ENCODE measurements at places on chromosomes 2 and 18.

- DNase-seq = no peak
Observed at GRCh38 chr18:23596183-23596582, 9.9 kb upstream of the NPC1 start.

DNA sequence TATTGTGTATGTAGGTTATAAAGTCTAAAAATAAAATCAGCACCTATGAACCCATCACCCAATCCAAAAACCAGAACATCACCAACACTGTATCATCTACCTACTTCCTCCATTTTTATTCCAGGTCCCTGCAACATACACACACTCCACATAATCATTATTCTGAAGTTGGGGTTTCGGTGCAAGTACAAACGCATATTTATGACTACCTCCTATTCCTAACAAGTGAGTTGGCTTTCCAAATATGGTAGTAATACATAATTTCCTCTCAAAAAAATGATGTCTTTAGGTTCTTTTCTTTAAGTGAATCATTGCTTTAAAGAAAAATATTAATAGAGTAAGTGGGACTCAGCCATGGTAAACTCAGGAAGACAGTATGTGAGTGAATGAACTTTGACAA, 3.3 kb downstream of the ACVR1 start:
- DNase-seq = no peak

DNA sequence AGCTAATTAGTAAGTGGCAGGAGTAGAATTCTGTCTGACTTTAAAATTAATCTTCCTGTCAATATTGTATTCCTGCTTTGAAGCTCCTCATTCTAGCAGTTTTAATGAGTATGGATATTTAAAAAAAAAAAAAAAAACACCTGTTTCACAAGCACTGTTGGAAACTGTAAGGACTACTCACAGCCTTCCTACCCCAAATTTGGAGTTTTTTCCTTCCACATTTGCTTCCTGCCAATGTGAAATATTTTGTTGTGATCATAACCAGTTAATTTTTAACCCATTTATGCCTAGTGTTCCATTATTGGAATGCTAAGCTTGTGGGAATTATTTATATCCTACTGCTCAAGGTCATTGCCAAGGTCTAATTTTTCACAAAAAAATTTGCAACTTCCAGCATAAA, 36.1 kb upstream of the SCYGR2 start:
- no peak for DNase-seq

GRCh38 chr2:45902781-45903375, 251.4 kb downstream of the PRKCE start:
- DNase-seq = no peak

DNA sequence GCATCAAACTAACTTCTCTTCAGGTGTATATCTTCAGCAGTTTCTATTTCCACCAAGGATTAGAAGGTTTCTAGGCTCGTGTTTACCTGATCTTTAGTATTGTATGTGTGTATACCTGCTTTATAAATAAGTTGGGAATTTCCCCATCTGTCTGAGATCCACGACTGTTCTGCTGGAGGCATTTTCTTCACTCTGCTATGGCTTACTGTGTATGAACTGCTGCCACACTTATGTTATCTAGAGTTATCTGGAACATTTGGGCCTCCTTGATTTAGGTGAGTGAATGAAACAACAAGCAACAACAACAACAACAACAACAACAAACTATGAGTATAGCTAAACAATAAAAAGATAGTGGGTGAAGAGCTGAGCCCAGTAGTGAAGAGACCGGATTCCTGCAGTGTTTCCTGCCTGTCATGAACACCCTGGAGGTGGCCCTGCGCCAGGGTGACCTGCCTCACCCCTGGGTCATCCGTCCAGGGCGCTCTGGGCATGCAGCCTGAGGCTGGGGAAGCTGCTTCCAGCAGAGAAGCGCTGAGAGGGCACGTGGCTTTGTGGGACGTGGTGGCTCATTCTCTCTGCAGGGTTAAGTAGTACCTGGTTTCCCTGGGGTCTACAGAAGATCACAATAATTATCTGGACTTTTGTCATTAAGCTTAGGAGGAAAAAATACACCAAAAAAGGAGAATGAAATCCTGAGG, 56.1 kb upstream of the GATA6 start:
- DNase-seq = no peak

- no peak for DNase-seq
Observed at GRCh38 chr2:221350616-221351015, 221.5 kb downstream of the EPHA4 start.

DNA sequence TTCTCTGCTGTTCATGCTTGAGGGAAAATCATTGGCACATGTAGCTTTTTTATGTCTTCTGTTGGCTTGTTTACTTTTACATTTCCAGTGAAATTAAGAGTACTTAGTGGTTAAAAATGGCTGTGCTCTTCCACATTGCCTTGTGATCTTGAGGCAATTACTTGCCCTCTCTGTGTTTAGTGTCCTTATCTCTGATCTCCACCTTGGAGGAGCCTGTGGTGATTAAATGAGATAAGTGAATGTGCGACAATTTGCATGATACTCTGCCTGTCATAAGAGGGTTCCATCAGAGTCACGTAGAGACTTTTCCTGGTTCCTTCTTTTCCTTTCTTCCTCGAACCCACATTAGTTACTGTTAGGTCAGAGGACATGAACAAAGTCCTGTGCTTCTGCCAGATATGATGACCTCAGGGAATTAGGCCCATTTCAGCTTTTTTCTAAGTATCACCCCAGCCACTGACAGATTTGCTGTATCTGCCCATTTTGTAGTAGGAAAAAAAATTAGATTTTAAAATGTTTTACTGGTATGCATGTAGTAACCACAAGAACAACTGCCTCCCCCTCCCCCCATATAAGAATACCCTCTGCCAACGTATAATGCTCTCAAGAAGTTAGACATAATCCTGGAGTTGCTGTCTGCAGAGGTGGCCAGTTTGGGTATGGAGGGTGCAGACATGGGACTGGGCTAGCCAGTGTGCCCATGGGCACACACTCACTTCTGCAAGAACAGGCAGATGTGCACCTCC, 51.9 kb downstream of the TET3 start:
- DNase-seq = no peak
